ENCODE measurements at places on chromosomes 6 and 20.

GRCh38 chr6:28865401-28866204, 58.2 kb downstream of the TRIM27 start:
- H3K27me3 ChIP-seq: peaks cover 14% of the 10 kb centered on the region
- peak overlapping the region; percentile 92 for H3K27ac ChIP-seq
- H3K4me3 ChIP-seq: no peak overlapping the region
- DNase-seq: peak; percentile 54
- peaks cover 5% of the 10 kb centered on the region for H3K4me1 ChIP-seq

- no peak overlapping the region for H3K4me3 ChIP-seq
- no peaks in the 10 kb centered on the region for H3K36me3 ChIP-seq
- H3K27ac ChIP-seq: peak overlapping the region; percentile 5
- no peaks in the 10 kb centered on the region for H3K27me3 ChIP-seq
- peak; percentile 90 for DNase-seq
- H3K4me1 ChIP-seq: peaks cover 7% of the 10 kb centered on the region
These were observed 315.2 kb upstream of the SOX4 start for GRCh38 chr6:21278375-21278745.

DNA sequence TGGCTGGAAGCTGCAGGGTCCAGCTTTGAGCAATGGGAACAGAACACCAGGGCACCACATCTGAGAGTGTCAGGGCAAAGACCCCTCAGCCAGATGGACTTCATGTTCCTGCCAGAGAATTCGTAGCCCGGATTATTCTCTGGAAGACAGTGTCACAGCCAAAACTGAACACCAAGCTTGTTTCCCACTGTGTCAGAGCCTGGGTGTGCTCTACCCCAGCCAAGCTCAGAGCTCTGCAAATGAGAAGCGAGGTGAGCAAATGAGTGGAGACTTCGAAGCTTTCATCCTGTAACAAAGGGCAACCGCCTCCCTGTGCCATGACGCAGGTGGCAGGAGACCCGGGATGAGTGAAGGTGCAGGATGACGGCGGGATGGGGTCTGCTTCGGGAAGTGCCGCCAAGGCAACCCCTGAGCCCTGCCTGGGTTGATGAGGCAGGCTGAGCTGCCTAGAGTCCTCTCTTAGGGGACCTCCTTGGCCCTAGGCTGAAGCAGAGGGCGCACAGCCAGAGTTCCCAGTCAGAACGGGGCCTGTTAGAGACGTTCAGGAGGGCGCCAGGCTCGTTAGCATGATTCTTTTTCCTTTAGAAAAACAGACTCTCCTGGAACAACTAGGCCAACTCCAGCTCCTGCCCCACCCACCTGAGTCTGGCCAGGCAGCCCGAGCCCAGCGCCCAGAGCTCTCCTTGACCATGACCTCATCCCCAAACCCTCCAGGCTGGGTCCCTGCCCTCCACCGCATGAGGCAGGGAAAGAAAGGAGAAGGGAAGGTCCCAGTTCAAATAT, 187.7 kb downstream of the SOD2 start:
- no peaks in the 10 kb centered on the region for H3K27me3 ChIP-seq

GRCh38 chr6:11233673-11234573, 1.5 kb upstream of the NEDD9 start:
- no peaks in the 10 kb centered on the region for H3K27me3 ChIP-seq
- no peaks in the 10 kb centered on the region for H3K36me3 ChIP-seq
- peaks cover 40% of the 10 kb centered on the region for H3K4me1 ChIP-seq
- DNase-seq: no peak
- H3K4me3 ChIP-seq: no peak overlapping the region
- peak overlapping the region; percentile 98 for H3K27ac ChIP-seq

DNA sequence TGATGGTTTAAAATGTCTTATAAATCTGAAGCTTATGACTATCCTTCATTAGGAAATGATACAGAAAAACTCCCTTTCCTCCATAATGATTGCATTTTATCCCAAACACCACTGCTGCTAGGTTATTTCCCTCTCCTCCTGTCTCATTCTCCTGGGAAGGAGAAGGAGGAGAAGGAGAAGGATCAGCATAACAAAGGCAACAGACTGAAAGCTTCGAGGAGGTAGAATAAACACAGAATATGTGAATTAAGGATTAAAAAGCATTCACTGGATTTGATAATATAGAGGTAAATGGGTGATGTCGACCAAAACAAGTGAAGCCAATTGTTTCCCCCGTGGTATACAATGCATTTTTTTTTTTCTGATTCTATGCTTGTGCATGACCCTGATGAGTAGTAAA, 82.0 kb downstream of the WASF1 start:
- no peak overlapping the region for H3K4me3 ChIP-seq
- peaks cover 8% of the 10 kb centered on the region for H3K36me3 ChIP-seq
- no peaks in the 10 kb centered on the region for H3K27me3 ChIP-seq

DNA sequence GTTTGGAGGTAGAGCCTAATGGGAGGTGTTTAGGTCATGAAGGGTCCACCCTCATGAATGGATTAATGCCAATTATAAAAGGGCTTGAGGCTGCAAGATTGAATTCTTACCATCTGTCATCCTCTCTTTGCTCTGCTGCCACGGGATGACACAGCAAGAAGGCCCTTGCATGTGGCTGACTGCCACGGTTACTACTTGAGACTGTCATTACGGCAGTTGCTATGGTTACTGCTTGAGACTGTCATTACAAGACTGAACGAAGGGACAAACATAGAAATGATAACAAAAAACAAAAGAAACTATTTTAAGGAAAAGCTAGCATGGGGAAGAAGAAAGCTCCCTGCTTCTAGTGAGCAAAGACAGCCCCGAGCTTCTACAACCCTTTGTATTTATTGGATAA, 715.0 kb downstream of the TFAP2A start:
- no peak overlapping the region for H3K4me3 ChIP-seq
- no peaks in the 10 kb centered on the region for H3K4me1 ChIP-seq
- H3K27ac ChIP-seq: no peak overlapping the region
- no peaks in the 10 kb centered on the region for H3K36me3 ChIP-seq
- no peaks in the 10 kb centered on the region for H3K27me3 ChIP-seq
